Cardiac muscle cell (in vitro differentiated cells and primary cell): ENCODE measurements at places on chromosomes 7 and 10.
A peak's percentile ranks its signal among the peaks of the same experiment; 100 is the strongest.

DNA sequence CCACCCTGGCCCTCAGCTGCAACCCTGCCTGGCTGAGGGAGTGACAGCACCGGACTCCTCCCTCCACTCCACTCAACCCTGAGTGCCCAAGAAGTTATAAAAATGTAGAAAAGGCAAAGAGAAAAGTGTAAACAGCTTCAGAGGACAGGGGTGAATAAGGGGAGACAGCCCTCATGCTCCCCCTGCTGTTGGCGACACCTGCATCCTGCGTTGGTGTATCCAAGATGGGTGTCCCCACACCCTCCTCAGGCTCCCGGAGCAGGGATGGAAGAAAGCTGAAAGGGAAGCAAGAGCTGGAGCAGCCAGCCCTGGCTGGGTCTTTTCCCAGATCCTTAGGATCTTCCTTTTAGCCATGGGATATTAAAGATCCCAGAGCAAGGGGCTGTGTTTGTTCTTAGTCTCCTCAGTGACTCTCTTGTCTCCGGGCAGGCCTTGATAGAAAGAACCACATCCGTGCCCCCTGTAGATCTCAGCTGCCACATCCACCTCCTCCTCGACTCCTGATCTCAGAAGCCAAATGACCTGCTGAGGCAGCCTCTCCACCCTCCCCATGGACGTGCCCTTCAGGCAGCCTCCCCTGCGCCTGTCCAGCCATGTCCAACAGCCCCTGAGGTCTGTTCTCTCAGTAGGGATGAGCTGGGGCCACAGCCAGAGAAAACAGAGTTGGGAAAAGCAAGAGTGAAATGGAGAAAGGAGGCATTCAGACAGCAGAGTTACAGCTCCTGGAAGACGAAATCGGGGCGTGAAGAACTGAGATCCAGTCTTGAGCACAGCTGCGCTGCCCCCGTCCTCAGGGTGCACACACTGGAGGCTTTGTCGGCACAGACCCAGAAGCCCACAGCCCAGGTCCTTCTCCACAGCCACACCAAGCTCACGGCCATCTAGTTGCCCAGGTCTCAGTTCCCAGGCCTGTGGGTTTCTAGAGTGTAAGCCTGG is 6.8 kb downstream of the FAM131B start:
- no peak overlapping the region for H3K27ac ChIP-seq
- no peak for DNase-seq

DNA sequence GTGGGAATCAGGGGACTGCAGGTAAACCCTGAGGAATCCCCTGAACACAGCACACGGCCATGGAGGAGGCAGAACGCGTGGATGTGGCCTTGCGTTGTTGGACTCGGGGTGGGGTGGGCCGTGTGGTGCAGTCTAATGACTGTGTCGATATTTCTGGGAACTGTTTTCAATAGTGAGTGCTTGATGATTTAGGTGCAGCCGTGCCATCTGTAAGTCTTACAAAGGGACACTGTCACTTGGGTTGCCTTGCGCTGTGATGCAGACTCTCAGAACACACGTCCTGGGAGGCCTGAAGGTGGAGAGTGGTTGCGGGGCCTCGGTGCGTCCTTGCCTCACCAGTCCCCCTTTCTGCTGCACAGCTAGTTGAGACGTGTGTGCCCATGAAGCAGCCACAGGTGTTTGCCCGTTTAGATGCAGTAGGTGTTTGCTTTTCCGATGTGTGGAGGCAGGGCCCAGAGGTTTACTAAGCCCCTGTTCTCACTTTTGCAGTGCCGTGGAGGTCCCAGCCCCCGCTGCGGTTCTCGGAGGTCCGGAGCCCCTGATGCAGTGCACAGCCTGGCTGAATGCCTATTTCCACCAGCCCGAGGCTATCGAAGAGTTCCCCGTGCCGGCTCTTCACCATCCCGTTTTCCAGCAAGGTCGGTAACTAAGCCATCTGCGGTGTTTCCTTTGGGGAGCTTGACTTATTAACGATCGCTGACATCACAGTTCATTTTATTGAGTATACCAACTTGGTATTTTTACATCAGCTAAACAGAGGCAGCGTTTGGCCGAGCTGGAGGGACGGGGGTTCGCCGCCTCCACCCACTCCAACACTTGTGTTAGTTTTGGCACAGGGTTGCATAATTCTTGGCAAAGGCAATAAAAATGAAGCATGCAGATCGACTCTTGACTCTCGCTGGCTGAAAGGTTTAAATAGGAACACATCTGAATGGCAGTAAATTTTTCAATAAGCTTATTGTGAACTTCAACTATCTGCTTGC is 240.7 kb downstream of the MGMT start:
- no peaks in the 10 kb centered on the region for H3K36me3 ChIP-seq
- peak; percentile 73 for DNase-seq
- H3K4me1 ChIP-seq = no peaks in the 10 kb centered on the region

DNA sequence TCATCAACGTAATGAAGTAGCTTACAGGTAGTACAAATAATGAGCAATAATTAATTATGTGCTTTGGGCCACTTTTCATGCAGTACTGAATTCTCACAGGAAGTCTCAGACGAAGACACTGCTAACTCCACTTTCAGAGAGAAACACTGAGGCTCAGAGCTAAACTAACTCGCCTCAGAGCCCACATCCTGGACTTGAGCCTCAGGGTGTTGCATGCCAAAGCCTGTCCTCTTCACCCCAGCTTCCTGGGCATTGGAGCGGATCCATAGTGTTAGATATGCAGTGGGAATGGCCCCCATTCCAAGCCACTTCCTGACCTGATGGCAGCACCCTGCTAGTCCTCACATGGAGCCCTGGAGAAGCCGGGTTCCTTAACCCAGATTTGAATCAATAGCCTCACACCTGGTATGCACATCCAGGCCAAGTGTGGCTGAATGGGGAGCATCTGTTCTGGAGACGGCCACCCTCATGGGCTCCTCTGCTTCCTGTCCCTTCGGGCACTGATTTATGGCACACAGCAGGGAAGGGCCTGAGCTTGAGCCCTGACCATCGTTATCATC is 265.1 kb upstream of the ZNF32 start:
- no peak for DNase-seq
- peaks cover 3% of the 10 kb centered on the region for H3K4me1 ChIP-seq
- no peaks in the 10 kb centered on the region for H3K27me3 ChIP-seq
- H3K36me3 ChIP-seq = no peaks in the 10 kb centered on the region
- H3K27ac ChIP-seq = no peak overlapping the region
- H3K4me3 ChIP-seq = no peak overlapping the region

DNA sequence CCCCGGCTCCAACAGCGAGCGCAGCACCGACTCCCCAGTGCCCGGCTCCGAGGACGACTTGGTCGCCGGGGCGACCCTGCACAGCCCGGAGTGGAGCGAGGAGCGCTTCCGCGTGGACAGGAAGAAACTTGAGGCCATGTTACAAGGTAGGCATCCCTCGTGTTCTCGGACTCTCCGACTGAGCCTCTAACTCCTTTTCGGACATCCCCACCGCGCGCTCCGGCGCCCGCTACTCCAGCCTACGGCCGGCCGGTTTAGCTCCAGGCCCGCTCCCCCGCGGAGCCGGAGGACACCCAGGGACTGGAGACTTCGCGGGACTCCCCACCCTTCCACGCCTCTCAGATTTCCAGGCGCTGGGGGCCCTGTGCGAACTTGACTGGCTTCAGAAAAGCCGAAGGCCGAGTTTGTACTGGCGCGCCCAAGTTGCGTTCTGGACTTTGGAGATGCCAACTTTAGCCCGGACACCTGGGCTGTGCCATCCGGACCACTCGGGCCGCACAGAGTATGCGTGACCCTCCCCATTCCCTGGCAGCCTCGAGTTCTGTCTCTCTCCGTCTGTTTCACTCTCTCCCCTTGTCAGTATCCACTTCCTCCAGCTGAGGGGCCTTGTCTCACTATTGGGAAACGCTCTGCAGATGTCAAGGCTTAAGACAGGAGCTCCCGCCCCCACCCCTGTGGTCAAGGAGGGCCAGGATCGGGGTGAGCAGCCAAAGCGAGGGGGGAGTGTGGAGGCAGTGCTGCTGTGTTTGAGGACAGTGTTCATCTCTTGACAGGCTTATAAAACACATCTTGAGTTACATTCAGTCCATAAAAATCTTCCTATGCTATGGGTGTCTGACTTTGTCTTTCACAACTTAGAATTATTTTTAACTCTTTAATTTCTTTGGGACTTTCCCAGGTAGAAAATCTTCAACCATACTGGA is 777 bp downstream of the BICC1 start:
- H3K27ac ChIP-seq = peak overlapping the region; percentile 74
- DNase-seq = peak; percentile 65
- no peaks in the 10 kb centered on the region for H3K36me3 ChIP-seq

- peak; percentile 22 for DNase-seq
- H3K27me3 ChIP-seq = no peaks in the 10 kb centered on the region
- H3K27ac ChIP-seq = no peak overlapping the region
- no peaks in the 10 kb centered on the region for H3K4me1 ChIP-seq
- H3K36me3 ChIP-seq = no peaks in the 10 kb centered on the region
- H3K4me3 ChIP-seq = no peak overlapping the region
Measured at GRCh38 chr7:388023-388960, 98.3 kb downstream of the FOXL3 start.

GRCh38 chr7:106029451-106029850 is 66.4 kb downstream of the CDHR3 start:
- H3K4me1 ChIP-seq = peaks cover 16% of the 10 kb centered on the region
- no peaks in the 10 kb centered on the region for H3K36me3 ChIP-seq
- no peaks in the 10 kb centered on the region for H3K27me3 ChIP-seq
- DNase-seq = peak; percentile 22
- H3K27ac ChIP-seq = no peak overlapping the region

DNA sequence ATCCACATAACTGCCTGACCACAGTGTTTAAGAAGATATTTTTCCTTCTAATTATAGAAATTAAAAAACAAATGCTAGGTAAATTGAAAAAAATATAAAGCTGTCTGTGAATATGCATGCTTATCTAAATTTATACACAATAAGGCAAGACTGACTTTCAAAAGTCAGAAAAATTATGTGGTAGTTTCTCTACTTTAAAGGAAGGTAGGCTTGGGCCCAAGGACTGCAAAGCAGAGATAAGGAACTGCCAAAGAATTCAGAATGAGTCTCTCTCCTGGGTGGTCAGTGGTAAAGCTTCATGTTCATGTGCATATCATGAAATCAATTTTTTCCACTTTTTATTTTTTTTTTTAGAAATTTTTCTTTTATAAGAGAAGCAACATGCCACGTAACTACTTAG is 998.6 kb downstream of the REEP3 start:
- no peak overlapping the region for H3K27ac ChIP-seq
- H3K36me3 ChIP-seq = no peaks in the 10 kb centered on the region
- no peaks in the 10 kb centered on the region for H3K4me1 ChIP-seq
- no peaks in the 10 kb centered on the region for H3K27me3 ChIP-seq
- no peak for DNase-seq

- DNase-seq = no peak
- H3K36me3 ChIP-seq = no peaks in the 10 kb centered on the region
- no peak overlapping the region for H3K27ac ChIP-seq
- H3K4me1 ChIP-seq = no peaks in the 10 kb centered on the region
Measured at GRCh38 chr10:36425131-36425797, 700.1 kb upstream of the ANKRD30A start.

DNA sequence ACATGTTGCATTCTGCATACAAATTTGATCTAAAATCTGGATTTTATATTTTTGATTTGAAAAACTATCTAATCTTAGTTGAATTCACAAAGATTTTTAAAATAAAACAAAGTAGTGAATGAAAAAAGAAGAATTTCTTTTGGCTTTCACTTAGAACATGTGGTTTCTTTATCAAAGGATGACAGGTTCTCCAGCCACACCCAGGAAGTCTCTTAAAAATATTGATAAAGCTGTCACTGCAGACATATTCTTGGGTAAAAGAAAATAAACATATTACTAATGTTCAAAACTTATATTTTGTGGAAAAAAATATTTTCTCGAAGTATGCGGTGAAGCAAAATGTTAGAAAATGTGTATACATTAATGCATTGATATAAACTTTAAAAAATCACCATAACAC is 44.3 kb downstream of the ARL4A start:
- H3K36me3 ChIP-seq = no peaks in the 10 kb centered on the region
- H3K27ac ChIP-seq = no peak overlapping the region
- no peak overlapping the region for H3K4me3 ChIP-seq
- H3K4me1 ChIP-seq = no peaks in the 10 kb centered on the region

- no peaks in the 10 kb centered on the region for H3K27me3 ChIP-seq
- H3K27ac ChIP-seq = peak overlapping the region; percentile 79
- H3K36me3 ChIP-seq = peaks cover 34% of the 10 kb centered on the region
Measured at GRCh38 chr7:128859232-128860157, 3.2 kb upstream of the ATP6V1F start.

DNA sequence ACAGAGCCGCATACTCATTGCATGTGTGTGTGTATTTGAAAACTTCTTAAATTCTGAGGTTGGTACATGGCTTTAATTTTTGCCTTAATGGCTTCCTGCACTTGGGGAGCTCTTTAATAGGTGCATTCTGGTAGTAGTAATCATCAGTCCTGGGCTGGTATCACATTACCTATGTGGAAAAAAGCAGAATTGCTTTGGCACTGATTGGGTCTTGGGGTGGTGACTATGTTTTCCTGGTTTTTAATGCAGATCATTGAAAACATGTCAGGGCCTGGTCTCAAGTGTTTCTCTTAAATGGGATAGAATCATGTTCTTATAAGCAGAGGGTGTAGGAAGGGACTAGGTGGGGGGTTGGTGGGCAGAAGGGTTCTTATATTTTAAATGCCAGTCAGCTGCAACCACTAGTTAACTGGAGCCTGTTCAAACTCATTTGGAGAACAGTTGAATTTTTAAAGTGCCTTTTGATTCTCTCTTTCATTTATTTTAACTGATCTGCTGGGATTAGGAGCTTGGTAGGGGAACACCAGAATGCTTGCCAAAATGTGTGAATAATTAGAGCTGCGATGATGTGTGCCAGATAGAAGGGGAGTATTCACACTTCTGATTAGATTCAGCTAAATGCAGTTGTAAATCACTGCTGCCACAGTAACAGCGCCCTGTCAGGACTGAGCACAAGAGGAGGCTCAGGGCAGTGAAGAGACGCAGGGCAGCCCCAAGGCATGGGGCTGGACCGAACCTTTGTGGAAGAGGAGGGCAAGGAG is 633.5 kb upstream of the GALNT17 start:
- no peak overlapping the region for H3K27ac ChIP-seq
- DNase-seq = no peak
- no peaks in the 10 kb centered on the region for H3K36me3 ChIP-seq
- no peaks in the 10 kb centered on the region for H3K27me3 ChIP-seq
- no peak overlapping the region for H3K4me3 ChIP-seq

GRCh38 chr7:101645951-101646350 is 16.9 kb upstream of the MYL10 start:
- no peak for DNase-seq
- H3K27ac ChIP-seq = no peak overlapping the region
- H3K4me3 ChIP-seq = no peak overlapping the region
- no peaks in the 10 kb centered on the region for H3K36me3 ChIP-seq
- no peaks in the 10 kb centered on the region for H3K27me3 ChIP-seq
- H3K4me1 ChIP-seq = no peaks in the 10 kb centered on the region

GRCh38 chr10:11655836-11656235 is 44.4 kb upstream of the USP6NL start:
- H3K4me1 ChIP-seq = no peaks in the 10 kb centered on the region
- no peak for DNase-seq
- peaks cover 3% of the 10 kb centered on the region for H3K27me3 ChIP-seq

- DNase-seq = no peak
- H3K4me3 ChIP-seq = no peak overlapping the region
- no peaks in the 10 kb centered on the region for H3K36me3 ChIP-seq
- H3K4me1 ChIP-seq = no peaks in the 10 kb centered on the region
- H3K27ac ChIP-seq = no peak overlapping the region
Measured at GRCh38 chr10:30415593-30415992, 18.4 kb upstream of the MAP3K8 start.
